ENCODE measurements at places on chromosomes 11 and 22.

GRCh38 chr22:35488513-35488912 is 52.1 kb upstream of the RASD2 start:
- DNase-seq = no peak

DNA sequence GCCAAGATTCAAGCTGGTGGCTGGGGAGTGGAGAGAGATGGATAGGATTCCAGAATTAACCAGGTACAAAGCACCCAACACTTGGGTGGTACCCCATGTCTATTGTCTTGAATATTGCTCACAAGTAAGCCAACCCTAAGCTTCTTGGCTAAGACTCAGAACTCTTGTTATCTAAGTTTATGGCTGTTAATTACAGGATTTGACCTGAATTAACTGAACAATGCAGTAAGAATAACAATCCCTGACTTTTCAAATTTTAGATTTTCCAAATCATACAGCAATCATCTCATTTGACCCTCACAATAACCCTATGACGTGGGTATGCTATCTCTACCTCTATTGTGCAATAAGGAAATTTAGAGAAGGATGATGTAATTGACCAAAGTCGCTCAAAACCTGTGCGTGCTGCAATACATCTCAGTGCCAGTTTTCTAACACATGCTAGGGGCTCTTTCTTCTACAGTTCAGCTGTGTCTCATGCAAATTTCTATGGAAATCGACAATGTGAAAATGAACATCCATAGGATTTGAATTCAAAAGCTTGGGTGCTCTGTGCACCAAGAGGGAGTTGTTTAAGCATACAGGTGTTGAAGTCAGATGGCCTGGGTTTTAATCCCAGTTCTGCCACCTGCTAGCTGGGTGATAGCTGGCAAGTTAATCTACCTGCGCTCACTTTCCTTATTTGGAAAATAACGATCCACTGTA is 40.1 kb upstream of the APLNR start:
- DNase-seq = no peak

DNA sequence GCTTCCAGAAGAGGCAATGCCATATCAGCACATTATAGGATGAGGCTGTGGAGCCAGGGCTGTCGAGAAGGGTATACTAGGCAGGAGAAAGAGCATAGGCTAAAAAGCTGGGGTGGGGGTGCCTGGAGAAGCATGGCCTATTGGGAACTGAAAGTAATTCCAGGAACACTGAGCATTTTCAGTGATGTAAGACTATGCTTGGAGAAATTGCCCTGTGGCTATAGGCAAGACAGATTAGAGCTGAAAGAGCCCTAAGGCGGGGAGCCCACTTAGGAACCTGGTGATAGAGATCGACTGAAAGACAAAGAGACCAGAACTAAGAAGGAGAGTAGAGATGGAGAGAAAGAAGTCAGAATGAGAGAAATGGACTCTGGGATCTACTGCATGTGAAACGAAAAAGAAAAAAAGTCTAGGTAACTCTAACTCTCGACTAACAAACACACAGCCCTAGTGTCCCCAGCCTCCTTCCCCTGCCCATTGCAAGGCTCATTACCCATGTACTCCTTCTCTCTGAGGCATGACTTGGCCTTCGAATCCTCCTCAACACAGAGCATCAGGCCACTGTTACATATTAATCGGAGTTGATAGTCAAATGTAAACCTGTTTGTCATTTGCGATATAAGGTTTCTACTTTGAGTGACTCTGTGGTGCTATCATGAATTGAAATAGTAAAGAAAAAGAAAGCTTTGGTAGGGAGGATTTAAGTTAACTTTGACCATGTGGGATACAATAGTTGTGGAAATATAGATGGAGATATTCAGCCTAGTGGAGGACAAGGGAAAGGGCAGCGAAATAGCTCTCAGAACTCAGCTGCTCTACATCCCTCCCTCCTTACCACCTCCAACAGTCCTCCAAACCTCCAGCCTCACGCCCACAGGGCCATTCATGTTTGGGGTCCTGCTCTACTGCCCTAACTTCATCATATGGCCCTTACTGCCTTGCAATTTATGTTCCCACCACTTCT is 52.3 kb upstream of the BMAL1 start:
- no peak for DNase-seq

DNA sequence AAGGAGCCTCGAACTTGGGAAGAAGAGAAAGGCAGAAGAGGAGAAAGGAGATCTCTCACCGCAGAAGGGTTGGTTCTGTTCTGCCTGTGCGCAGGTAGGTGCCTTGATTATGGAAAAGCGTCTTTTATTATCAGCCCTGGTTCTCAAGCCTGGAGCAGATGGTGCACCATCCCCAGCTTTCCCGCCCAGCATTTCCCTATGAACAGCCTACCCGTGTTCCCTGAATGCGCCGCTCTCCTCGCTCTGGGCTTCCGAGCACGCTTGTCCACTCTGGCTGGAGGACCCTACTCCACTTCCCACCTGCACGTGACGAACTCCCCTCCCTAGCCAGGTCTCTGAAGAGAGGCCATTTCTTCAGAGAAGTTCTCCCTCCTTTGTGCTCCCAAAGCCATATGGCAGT is 15.2 kb downstream of the IGSF9B start:
- no peak for DNase-seq

DNA sequence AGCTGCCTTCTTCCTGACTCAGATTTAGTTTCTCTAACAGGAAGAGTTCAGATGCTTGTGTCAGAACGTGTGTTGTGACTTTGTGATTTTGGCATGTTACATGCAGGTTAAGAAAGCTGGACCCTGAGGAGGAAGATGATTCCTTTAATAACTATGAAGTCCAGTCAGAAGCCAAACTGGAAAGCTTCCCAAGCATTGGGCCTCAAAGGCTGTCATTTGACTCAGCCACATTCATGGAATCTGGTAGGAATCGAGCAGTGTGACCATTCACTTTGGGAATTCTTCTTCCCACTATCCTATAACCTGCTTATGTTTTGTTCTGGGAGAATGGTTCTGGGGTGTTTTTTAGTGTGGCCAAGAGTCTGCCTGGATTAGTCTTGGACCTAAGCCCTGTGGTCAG is 48.0 kb downstream of the CABIN1 start:
- DNase-seq = no peak

DNA sequence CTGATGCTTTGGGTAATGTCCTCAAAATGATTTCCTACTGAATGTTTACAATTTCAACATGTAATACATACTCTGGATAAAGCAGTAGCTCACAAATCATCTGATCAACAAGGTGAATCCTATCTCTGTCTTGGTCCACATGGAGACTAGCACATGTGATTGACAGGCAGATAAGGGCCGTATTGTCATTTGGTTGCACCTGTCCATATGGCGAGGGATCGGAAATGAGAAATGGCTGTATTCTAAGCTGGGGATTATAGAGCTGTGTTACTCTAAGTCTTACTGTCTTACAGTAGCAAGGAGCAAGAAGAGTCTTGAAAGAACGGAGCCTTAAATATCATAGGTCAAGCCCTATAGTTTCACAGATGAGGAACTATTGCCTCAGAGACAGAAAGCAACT is 55.7 kb downstream of the APIP start:
- DNase-seq = no peak

GRCh38 chr11:3340025-3340424 is 38.9 kb downstream of the ZNF195 start:
- DNase-seq = no peak

DNA sequence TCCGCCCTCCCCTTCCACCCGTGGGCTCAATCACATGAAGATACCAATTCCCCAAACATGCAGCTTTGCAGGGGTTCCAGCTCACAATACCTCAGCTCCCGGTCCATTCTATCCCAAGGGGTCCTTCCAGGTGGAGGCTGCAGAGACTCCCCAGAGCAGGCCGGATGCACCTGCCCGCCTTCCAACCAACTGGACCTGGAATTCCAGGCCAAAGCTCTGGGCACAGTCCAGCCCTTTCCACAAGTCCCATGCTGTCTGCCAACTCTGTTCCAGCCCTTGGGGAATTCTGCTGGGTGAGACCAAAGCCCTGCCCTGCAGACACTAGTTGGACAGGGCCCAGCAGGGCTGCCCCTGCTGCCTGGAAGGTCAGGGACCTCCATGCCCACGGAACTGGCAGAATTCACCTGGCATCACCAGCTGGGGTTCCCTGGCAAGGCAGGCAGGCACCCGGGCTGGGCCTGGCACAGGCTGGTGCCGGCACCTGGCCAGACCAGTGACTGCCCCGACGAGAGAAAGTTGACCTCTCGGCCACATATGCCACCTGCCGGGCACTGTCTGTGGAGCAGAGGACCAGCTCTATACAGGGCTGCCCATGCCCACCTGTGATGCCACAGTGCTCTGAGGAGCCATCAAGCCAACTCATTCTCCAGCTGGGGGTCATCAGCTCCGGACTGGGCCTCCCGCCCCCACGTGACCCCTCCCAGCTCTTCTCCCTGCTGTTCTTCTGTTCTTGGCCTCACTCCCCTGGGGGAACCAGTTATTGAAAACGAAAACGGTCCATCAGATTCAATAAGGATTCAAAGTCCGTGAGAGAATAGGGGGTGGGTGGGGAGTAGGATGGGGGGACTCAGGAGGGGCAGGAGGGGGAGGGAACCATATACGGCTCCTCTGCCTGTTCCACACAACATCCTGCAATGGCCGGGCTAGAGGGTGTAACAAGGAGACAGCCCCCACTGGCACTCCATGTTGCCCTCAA is 4.7 kb downstream of the SYT7 start:
- DNase-seq = no peak

DNA sequence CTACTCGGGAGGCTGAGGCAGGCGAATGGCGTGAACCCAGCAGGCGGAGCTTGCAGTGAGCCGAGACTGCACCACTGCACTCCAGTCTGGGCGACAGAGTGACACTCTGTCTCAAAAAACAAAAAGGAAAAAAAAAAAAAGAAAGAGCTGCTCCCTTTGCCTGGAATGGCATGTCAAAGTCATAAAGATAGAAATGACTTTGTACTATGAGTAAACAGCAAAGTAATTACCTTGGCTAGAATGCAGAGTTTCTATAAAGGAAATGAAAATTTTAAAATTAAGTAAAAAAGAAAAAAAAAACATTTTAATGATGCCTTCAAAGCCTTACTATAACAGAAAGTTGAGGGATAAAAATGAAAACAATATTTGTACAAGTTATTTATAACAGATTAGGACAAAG is 10.1 kb downstream of the PPP2R1B start:
- DNase-seq = no peak

DNA sequence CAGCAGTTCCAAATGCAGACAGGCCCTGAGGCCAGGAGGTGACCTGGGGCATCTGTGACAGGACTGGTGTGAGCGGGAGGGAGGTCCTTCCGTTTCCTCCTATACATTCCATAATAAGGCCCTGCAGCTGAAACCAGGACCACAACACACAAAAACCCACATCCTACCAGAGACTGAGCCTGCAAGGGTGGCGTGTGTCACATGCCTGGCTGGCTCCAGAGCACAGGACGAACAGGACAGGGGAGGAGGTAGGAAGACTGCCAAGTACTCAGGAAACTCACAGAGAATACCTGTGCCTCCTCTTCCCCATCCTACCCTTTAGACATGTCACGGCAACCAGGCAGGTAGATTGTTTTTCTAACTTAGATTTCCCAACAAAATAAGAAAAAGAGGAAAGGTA is 103.9 kb downstream of the ARL14EP start:
- DNase-seq = no peak

- no peak for DNase-seq
Observed at GRCh38 chr11:79507706-79508105, 66.9 kb upstream of the TENM4 start.

- DNase-seq = no peak
Observed at GRCh38 chr11:59187035-59187434, 15.1 kb downstream of the DTX4 start.

DNA sequence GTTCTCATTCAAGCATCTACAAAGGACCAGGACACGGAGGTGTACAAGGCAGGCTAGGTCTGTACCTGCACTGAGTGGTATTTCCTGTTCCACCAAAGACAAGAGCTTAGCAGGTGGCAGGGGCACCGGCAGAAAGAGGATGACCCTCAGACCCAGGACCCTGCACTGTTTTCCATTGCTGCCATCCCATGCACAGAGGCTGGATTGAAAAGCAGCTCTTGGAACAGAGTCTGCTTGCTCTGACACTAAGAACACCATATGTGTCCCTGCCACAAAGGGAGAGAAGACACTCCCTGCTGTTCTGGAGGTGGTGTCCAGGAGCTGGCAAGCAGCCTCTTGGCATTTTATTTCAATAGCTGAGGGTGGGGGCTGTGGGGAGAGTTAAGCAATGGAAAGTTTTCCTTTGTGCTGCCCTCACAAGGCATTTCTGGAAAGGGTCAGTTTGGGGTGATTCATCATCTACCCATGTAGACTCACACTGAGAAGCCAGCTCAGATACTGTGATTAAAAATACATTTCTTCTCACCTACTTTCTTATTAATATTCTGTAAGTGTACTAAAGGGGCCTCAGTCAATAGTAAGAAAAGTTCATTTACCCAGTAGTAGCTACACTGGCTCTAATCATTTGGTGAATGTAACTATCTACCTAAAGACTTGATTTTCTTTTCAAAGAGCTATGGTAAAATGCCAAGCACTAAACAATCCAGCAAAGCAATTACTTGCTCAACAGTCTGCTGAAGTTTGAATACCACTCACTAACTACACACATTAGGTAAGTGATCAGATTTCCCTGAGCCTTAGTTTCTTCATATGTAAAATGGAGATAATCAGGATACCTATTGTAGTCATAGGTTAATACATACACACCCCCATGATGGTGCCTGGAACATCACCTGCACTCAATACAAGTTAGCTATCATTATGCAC is 55.2 kb downstream of the SLC1A2 start:
- DNase-seq = no peak

DNA sequence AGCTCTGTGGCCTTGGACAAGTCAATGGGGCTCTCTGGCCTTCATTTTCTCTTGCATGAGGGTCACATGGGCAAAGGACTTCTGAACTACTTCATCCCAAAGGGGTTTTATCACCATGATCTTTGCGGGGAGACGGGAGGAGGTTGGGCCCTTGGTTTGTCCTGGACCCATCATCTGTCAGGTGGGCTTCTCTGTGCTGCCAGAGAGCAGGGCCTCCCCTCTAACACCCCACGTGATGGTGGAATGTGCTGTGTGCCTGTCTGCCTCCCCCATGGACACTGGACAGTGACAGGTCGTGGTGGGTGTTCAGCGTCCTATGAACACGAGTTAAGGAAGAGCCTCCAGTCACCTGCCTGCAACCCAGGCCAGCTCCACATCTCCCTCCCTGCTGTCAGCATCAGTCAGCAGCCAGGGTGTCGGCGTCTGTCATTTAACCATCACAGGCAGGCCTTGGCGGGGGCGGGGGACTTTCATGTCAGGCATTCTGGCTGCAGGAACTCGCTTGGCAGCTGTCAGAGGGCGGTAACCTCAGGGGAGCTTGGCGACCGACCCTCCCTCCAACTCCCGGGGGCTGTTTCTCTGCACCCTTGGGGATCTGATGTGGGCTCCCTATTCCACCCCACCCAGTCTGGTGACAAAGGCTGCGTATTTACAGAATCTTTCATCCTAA is 2.6 kb upstream of the SUN2 start:
- DNase-seq = no peak

All from upper lobe of left lung (tissue), 6 donors.